ENCODE measurements at places on chromosomes 5 and 9.

GRCh38 chr9:92393686-92394085, 10.7 kb downstream of the OGN start:
- no peak for DNase-seq

GRCh38 chr5:141780240-141780951, 97.8 kb downstream of the PCDH1 start:
- no peak for DNase-seq

DNA sequence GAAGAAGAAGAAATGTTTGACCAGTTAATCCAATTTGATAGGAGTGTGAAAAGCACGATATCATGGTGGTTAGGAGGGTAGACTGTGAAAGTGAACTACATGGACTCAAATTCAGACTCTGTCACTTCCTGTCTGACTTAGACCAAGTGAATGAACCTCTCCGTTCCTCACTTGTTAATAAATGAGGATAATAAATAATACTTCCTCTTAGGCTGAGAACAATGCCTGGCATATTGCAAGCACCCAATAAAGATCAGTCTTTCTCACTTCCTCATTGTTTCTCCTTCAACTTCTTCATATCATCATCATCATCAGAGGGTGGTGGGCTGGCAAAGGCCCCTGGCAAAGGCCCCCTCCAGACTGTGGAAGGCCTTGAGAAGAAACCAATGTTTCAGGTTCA, 148.7 kb downstream of the CDK5RAP2 start:
- no peak for DNase-seq

GRCh38 chr5:115553082-115553481, 8.5 kb upstream of the FEM1C start:
- no peak for DNase-seq

GRCh38 chr5:132446621-132447020, 44.0 kb downstream of the IRF1 start:
- no peak for DNase-seq

DNA sequence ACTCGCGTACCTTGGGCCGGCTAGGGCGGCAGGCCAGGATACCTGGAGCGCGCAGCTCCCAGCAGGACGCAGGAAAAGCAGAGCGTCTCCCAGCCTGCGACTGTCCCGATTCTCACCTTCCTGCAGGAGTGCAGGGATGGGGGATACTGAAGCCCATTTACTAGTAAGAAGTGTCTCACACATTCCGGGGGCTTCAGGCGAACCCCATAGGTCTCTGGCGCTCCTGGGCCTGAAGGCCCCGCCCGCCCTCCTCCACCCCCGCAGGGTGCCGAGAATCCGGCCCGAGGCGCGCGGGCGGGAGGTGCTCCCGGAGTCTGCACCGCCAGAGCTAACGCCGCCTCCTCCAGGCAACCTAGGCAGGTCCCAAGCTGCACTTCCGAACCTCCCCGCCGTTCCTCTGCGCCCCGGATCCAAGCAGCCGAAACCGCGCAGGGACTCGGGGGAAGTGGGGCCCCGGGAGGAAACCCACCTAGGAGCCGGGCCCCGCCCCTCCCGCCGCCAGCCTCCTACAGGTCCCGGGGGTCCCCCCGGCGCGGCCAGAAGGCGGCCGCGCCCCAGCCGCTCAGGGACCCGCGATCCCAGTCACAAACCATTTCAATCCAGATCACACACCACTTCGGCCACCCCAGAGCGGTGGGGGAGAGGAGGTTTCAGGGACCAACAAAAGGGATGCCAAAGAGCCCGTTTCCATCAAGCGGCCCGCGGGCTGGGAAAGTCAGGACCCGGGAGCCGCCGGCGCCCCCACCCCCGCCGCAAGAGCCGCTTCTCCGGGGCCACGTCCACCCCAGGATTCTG, 1.2 kb downstream of the ROR2 start:
- DNase-seq, result no peak

DNA sequence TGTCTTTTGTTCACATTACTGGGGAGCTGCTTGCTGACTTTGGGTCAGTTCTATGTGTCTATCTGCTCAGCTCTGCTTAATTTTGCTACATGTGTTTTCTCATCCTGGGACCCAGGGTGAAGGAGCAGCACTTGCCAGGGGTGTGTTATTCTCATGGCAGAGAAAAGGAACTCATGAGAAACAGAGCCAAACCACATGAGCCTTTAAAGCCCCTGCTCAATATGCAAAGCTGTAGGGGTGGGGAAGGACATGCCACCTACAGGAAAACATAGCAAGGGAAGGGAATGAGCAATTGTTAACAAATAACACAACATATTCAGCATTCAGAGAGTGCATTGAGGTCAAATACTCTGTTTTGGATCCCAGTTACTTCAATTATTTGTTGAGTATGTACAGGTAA, 290.9 kb downstream of the CDK5RAP2 start:
- DNase-seq, result no peak

GRCh38 chr5:14983666-14984441, 112.3 kb upstream of the ANKH start:
- no peak for DNase-seq

DNA sequence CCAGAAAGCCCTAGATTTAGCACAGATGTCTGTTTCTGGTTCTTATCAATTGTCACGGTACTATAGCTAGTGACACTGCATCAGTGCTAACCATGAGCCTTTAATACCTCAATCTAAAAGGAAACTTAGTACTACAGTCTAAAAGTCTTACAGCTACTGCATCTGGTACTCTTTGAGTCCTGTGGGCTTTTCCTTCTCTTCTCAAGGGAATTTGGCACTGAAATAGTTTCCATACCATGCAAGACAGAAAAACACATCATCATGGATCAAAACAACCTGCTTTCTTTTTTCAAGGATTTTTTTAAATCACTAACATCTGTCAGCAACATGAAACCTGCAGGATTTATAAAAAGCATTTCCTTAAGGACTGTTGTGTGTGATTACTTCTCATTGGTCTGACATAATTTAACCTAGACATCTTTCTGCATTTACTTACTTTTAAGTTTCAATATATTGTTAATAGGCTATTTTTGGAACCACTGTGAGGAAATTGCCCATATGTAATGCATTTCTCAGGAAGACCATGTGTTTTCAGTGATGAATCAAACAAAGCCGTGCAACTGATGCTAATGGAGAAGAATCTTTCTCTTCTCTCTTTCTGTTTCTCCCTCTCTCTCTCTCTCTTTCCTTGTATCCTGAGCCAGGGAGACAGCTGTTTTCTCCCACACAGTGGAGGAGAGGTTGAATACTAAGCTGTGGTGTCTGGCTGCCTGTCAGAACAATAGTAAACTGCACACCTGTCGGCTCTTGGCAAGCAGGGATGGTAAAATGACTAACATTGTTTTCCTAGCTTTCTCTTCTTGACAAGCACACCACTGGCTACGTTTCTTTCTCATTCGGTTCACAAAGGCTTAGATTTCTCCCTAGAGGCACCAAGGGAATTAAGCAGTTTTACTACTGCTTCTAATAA, 273.4 kb downstream of the CSNK1G3 start:
- no peak for DNase-seq

GRCh38 chr9:109101202-109101595, 18.5 kb downstream of the TMEM245 start:
- no peak for DNase-seq

DNA sequence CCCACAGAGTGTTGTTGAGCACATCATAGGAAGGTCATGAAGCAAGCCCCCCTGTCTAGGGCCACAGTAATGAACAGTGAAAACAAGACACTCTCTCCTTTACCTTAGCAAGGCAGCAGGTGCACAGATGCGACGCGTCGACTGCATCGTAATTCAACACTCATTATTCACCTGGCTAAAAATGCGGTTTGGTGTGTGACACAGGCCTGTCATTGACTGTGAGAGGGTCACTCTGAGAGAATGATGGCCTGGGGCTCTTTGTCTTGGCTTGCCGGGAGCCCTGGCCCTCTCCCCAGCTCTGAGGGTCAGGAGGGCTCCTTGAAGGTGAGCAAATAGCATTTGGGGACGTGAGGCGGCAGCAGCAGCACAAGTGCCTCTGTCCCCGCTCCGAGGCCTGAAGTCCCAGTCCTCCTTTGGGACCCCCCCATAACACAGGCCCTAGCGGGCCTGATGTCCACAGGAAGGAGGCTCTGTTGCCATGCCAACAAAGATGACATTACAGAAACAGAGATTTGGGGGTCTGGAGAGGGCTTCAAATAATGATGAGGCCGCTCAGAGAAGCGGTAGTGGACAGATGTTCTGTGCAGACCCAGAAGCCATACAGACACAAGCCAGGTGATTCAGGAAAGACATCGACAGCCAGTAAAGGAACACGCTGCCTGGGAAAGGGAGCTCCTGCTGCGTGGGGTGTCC, 46.7 kb downstream of the SHB start:
- no peak for DNase-seq

Data from effector memory CD4-positive, alpha-beta T cell (primary cell).